ENCODE measurements at places on chromosomes 1 and 21.

- DNase-seq = no peak
Observed at GRCh38 chr1:178521241-178521640, 8.3 kb downstream of the TEX35 start.

GRCh38 chr1:33377013-33377412 lies 53.9 kb downstream of the PHC2 start:
- peak; percentile 91 for DNase-seq

DNA sequence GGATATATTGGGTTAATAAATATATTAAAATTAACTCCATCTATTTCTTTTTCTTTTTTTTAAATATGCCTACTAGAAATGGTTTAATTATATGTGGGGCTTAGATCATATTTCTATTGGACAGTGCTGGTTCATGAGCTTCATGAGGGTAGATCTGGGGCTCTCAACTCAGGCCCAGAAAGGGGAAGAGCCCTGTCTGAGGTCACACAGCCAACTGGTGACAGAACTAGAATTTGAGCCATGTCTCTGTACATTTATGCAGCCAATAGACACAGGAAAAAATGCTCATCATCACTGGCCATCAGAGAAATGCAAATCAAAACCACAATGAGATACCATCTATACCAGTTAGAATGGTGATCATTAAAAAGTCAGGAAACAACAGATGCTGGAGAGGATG lies 5.1 kb upstream of the EPHB2 start:
- no peak for DNase-seq

- DNase-seq = peak; percentile 83
Observed at GRCh38 chr1:58805716-58806571, 22.1 kb upstream of the JUN start.

DNA sequence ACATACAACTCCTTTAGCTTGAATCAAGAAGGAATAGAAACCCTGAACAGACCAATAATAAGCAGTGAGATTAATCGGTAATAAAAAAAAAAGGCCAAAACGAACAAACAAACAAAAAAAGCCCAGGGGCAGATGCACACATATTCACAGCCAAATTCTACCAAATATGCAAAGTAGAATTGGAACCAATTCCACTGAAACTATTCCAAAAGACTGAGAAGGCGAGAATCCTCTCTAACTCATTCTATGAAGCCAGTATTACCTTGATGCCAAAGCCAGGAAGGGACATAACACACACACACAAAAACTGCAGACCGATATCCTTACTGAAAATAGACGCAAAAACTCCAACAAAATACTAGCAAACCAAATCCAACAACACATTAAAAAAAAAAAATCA lies 161.6 kb downstream of the ASTN1 start:
- no peak for DNase-seq

DNA sequence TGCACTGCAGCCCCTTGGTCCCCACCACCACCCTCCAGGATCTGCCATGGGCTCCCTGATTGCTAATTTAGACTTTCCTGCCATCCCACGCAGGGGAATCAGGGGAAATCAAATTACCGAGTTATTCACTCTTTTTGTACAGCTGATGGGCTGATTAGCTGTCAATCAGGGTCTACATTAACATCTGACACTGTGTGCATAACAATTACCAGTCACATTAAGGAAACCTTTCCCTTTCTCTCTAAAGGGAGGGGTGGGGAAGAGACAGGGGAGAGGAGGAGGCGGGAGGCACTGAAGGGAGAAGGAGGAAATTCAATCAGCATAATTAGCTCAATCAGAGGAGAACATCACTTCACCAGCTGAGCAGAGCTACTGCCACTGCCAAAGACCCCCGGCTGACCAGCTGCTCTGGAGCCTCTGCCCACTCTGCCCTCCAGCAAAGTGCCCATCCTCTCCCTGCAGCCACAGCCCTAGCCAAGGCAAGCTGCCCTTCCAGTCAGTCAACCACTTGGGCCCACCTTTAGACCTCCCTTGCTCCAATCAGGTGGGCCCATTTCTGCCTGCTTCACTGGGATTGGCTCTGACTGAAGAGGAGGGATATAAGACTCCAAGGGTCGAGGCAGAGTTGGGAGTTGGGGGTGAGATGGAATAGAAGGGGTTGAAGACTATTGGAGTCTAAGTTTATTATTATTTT lies 199.3 kb upstream of the ZC3H12A start:
- DNase-seq = peak; percentile 69

DNA sequence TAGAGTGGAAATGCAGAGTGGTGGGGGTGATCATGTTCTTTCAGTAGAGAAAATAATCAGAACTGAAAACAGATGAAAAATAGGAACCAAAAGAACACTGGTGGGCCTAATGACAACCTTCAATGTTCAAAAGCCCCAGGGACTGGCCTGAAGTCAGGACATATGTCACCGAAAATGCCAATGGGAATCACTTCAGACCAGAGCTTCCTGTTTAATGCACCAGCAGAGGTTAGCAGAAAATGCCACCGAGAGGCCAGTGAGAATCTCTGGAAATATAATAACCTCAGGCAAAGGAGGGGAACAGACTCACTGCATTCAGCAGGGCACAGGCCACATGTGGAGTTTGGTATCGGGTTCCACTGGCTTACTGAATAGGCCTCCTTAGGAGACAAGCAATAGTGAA lies 15.9 kb upstream of the CD58 start:
- no peak for DNase-seq

Data from NCI-H510A treated with DMSO at 0.1 percent for 48 hours (cell line).